Chondrocyte (in vitro differentiated cells): ENCODE measurements at places on chromosomes 3 and 15. TPM values are rescaled to one million over a fixed set of nuclear protein-coding genes. Genes with fewer than 3 reads are reported as not detected.

DNA sequence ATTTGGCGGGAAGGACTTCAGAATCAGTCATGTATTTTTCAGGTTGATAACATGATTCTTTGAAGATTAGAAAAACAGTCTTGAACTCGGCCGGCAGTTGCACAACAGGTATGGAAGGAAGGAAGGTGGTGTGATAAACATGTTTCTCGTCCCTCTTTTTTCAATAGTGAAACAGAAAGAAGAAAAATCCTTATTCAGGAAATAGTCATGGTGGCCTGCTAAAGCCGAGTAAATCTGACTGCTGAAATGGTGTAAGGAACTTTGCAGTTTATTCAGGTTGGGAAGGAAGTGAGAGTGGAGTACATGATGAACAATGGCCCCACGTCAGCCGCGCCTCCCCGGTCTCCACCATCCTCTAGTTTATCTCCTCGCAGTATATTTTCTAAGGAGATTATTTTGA is 6.7 kb downstream of the RASGRP1 start:
- DNase-seq: no peak
- no peaks in the 10 kb centered on the region for H3K36me3 ChIP-seq
- H3K4me3 ChIP-seq: no peak overlapping the region
- H3K27ac ChIP-seq: no peak overlapping the region
- peaks cover 9% of the 10 kb centered on the region for H3K27me3 ChIP-seq

- no peaks in the 10 kb centered on the region for H3K27me3 ChIP-seq
- no peak overlapping the region for H3K27ac ChIP-seq
- DNase-seq: no peak
- no peaks in the 10 kb centered on the region for H3K36me3 ChIP-seq
These were observed 739.4 kb downstream of the MCTP2 start for GRCh38 chr15:94970802-94971201.

- no peaks in the 10 kb centered on the region for H3K27me3 ChIP-seq
- H3K4me3 ChIP-seq: no peak overlapping the region
- H3K4me1 ChIP-seq: peaks cover 9% of the 10 kb centered on the region
- DNase-seq: no peak
These were observed 56.2 kb downstream of the ATP2C1 start for GRCh38 chr3:130950124-130950523.

The CFAP100 gene
- not detected in 3 replicates for total RNA-seq

The SERPINI2 gene
- total RNA-seq: not detected in 3 replicates

The REC114 gene
- not detected in 3 replicates for total RNA-seq
